Tibial artery (tissue), 4 donors: ENCODE measurements at places on chromosomes 3 and 15.

GRCh38 chr3:168121184-168122017 lies 25.7 kb upstream of the GOLIM4 start:
- DNase-seq = no peak

DNA sequence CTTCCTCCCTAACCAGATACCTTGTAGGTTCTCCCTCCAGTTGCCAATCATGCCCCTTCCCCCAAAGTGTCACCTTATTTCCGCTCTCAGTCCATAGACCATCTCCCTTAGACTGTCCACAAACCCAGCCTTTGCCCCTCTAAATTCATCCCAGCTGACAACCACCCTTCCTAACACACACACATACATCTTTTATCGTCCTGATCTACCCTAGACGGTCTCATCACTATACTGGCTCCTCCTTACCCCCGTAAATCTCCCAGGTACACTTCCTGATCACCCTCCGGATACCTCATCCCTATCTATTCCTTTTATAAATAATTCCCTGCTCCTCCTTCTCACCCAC lies 828 bp downstream of the THOC7 start:
- no peak for DNase-seq

- no peak for DNase-seq
These were observed 9.3 kb downstream of the RBPMS2 start for GRCh38 chr15:64766058-64766457.

DNA sequence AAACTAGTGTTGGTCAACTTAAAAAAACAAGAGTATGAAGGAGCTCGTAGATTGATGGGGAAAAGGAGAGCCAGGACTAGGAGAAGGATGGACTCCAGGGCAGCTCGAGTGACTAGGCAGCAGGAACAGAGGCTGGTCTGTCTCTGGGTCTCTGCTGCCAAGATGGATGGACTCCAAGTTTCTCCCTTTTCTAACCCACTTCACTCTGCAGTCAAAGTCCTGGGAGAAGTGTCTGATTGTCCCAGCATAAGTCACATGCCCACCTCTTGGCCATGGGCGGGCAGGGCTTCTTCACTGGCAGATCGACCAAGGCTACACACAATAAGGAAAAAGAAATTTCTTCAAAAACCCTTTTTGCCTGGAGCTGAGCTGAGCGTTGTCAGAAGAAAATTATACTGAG lies 9.2 kb upstream of the EPB42 start:
- no peak for DNase-seq

- DNase-seq = no peak
These were observed 226.8 kb downstream of the LPP start for GRCh38 chr3:188380722-188381121.

DNA sequence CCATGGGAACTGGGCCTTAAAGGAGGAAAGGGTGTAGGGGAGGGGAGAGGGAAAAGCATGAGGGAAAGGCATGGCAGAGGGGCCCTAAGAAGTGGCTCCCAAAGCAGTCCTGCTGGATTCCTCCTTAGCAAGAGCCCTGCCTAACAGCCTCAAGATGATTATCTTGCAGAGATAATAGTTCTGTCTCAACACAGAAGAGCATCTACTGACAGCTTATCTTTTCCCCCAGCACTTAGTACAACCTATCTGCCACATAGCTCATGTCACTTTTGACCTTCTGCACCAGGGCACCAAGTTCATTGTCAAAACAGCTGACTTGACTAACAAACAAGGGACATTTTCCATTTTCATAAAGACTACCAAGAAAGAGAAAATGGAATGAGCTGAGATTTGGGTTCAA lies 86.3 kb downstream of the ANP32A start:
- no peak for DNase-seq

- no peak for DNase-seq
These were observed 24.1 kb downstream of the PRR20G start for GRCh38 chr3:127263586-127264231.

DNA sequence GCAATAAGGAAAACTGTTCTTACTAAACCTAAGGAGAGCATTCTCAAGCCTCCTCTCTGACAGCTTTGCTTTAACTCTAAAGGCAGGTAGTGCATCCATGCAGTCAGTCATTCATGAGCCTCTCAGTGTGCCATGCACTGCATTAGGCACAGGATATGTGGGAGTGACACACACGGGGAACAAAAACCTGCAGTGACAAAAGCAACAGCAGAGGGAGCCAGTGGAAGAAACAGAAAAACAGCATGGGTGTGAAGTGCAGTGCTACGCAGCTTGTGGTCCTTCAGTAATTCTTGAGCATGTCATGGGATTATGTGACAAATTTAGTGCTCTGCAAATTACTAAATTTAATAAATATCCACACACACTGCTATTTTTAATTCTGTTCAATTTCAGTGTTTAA lies 230.7 kb downstream of the BBX start:
- peak; percentile 33 for DNase-seq

- DNase-seq = no peak
These were observed 159.0 kb upstream of the KCNH8 start for GRCh38 chr3:18989237-18989795.

GRCh38 chr15:60110909-60111308 lies 106.8 kb downstream of the FOXB1 start:
- DNase-seq = no peak

DNA sequence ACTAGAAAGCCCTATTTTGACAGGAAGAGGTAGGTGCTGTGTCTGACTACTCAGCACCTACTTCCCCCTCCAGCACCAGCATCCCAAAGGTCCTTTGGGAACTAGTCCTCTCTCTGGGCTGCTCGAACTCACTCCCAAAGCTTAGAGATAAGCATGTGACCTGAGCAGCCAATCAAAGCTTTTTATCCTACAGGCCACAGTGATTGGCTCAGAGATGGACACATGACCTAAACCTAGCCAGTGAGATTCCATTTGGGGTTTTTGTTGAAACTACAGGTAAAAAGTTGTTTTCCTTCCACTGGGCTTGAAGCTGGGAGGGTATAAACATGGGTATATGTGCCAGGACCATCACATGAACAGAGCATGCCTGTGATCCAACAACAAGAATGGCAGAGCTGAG lies 186.5 kb upstream of the PPP2R3A start:
- DNase-seq = no peak

GRCh38 chr3:22208844-22209243 lies 457.8 kb upstream of the ZNF385D start:
- DNase-seq = no peak

GRCh38 chr3:28890373-28890772 lies 390.5 kb upstream of the RBMS3 start:
- DNase-seq = no peak
